ENCODE measurements at places on chromosomes 1 and 21. TPM values are rescaled to one million over a fixed set of nuclear protein-coding genes. Genes with fewer than 3 reads are reported as not detected.

DNA sequence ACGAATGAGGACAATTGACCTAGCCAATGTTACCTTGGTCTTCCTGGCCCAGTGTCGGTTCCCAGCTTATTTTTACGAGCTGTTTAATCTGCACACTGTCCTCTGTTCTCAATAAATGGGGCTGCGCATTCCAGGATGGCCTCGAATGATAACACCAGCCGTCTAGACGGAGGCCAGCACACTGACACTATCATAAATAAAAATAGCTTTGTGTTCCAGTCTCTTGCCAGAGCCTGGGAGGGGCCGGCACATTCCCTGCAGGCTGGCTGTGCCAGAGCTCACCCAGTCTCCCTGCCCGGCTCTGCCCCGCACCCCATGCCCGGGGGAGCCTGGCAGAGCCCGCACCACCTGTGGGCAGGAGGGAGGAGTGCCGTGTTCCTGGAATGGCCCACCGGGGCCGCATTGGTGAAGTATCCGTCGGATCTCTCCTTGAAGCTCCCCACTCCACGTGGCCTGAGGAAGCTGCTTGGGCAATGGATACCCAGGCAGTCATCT lies 92.1 kb downstream of the SPSB1 start:
- H3K4me3 ChIP-seq, result no peak overlapping the region
- H3K27ac ChIP-seq, result no peak overlapping the region
- H3K4me1 ChIP-seq, result peaks cover 3% of the 10 kb centered on the region
- H3K36me3 ChIP-seq, result no peaks in the 10 kb centered on the region

GRCh38 chr1:191869790-191870312 lies 288.4 kb upstream of the RGS18 start:
- no peaks in the 10 kb centered on the region for H3K27me3 ChIP-seq
- H3K36me3 ChIP-seq, result no peaks in the 10 kb centered on the region
- no peak overlapping the region for H3K4me3 ChIP-seq
- DNase-seq, result no peak
- no peak overlapping the region for H3K27ac ChIP-seq
- no peaks in the 10 kb centered on the region for H3K4me1 ChIP-seq

GRCh38 chr1:46150085-46150484 lies 17.7 kb upstream of the PIK3R3 start:
- H3K4me3 ChIP-seq, result no peak overlapping the region
- H3K36me3 ChIP-seq, result no peaks in the 10 kb centered on the region
- no peak for DNase-seq

- no peaks in the 10 kb centered on the region for H3K4me1 ChIP-seq
- DNase-seq, result no peak
- peaks cover 6% of the 10 kb centered on the region for H3K27me3 ChIP-seq
- no peak overlapping the region for H3K27ac ChIP-seq
Observed at GRCh38 chr1:183058851-183059502, 35.8 kb downstream of the LAMC1 start.

- H3K4me1 ChIP-seq, result no peaks in the 10 kb centered on the region
- no peak for DNase-seq
- no peak overlapping the region for H3K4me3 ChIP-seq
- no peaks in the 10 kb centered on the region for H3K27me3 ChIP-seq
- no peak overlapping the region for H3K27ac ChIP-seq
Observed at GRCh38 chr1:245786948-245787347, 632.2 kb downstream of the KIF26B start.

DNA sequence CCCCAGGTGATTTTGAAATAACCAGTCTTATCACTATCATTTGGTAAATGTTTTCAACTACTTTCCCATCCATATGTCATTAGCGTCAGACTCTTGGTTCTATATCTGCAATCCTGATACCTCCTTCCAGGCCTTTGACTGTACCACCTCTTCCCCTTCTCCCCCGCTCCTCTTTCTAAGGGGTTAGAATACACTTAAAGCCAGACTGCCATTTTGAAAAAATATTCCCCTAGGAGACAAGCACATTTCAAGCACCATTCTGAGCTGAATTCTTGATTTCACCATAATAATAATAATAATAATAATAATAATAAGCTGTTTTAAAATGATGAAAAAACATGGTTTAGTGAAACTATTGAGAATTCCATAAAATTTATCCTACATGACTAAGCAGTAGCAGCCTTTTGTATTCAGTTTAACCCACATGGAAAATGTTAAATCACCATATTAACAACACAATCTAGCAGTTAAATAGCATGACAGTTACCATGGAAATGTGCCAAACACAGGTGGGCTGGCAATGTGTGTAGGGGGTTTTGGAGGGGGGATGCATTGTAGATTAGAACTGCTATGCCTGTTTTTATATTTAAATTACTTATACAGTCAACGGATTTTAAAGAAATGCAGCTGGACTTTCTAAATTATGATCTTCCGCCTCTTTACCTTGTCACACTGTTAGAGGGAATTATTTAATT lies 480.2 kb upstream of the DEPDC1 start:
- no peaks in the 10 kb centered on the region for H3K27me3 ChIP-seq
- H3K4me1 ChIP-seq, result no peaks in the 10 kb centered on the region
- no peaks in the 10 kb centered on the region for H3K36me3 ChIP-seq
- no peak for DNase-seq
- no peak overlapping the region for H3K27ac ChIP-seq
- no peak overlapping the region for H3K4me3 ChIP-seq

- peaks cover 19% of the 10 kb centered on the region for H3K27me3 ChIP-seq
- no peak overlapping the region for H3K27ac ChIP-seq
- no peaks in the 10 kb centered on the region for H3K36me3 ChIP-seq
- no peaks in the 10 kb centered on the region for H3K4me1 ChIP-seq
- no peak for DNase-seq
Observed at GRCh38 chr1:192462616-192463015, 113.0 kb upstream of the RGS1 start.

DNA sequence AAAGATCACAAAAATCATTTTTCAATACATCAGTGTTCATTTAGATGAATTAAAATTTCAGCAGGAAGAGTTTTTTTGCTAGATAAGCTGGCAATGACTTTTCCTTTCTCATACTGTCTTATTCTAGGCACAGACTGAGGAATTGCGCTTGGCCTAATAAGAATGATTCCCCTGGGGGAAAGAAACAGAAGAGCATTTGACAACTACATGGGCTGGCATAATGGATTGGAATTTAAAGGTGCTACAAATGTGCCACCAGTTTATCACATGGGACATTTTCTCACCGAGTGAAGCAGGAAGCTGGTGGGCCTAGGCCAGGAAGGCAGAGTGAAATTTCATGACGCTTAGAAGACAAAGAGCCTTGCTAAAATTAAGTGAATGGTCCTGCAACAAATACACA lies 39.3 kb downstream of the CDKN2C start:
- no peaks in the 10 kb centered on the region for H3K4me1 ChIP-seq
- DNase-seq, result no peak
- H3K27me3 ChIP-seq, result peaks cover 4% of the 10 kb centered on the region
- peaks cover 4% of the 10 kb centered on the region for H3K36me3 ChIP-seq
- H3K27ac ChIP-seq, result no peak overlapping the region
- no peak overlapping the region for H3K4me3 ChIP-seq

DNA sequence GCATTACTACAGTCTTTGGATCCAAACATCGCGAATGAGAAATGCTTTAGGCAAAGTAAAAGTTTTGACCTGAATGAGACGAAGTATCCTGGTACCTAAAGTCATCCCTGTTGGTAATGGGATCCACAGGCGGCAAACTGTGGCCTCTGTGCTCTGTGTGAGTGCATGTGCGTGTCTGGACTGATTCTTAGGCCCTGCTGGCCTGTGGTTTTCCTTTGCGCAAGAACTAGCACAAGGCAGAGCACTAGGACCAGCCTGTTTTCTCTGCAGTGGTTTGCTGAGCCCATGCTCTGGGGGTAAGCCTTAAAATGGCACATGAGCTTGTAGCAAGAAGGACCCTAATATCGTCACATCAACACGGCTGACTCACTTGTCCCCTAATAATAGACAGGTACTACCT lies 251.2 kb downstream of the DSCAM start:
- no peak for DNase-seq
- no peak overlapping the region for H3K4me3 ChIP-seq
- H3K27me3 ChIP-seq, result no peaks in the 10 kb centered on the region

DNA sequence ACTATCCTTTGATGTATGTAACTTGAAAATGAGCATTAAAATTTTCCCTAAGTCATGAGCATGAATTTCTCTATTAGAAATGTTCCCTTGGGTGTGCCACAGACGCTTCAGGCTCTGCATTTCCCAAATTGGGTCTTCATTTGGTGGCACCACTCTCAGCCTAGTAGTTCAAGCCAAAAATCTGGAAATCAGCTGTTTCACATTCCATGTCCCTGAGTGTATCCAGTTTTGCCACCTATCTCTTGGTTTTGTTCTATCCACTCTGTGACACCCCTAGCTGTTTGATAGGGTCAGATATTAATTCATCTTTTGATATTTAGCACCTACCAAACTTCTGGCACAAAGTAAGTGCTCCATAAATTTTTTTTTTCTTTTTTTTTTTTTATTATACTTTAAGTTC lies 89.5 kb upstream of the DPH5 start:
- H3K4me3 ChIP-seq, result no peak overlapping the region
- H3K27me3 ChIP-seq, result no peaks in the 10 kb centered on the region
- H3K27ac ChIP-seq, result no peak overlapping the region
- DNase-seq, result no peak
- H3K4me1 ChIP-seq, result peaks cover 62% of the 10 kb centered on the region

DNA sequence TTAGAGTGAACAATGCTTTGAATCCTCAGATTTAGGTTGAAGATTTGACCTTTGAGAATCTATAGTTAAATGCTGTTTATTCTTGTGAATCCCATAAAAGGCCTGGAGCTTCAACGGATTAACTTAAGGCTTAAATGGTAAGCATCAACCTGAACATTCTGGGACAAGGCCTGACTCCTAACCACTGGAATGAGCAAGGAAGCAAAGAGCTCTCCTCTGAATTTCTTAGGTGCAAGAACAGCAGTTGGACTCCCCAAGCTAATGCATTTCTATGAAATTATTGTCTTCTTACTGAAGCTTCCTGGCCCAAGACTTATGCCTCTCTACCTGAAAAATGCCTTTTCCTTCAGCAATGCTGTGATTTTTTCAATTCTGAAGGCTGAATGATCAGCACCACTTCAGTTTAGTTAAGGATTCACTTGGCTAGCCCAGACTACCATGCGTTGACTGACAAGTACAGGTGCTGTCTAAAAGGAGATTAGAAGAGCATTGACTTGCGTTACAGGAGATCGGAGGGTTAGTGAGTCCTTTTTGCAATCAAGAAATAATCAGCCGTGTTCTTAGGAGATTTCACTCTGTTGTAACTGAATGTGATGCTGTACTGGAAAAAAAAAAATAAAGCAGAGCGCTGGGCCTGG lies 178.5 kb downstream of the ZC3H11B start:
- H3K36me3 ChIP-seq, result no peaks in the 10 kb centered on the region
- H3K4me1 ChIP-seq, result no peaks in the 10 kb centered on the region
- H3K27ac ChIP-seq, result no peak overlapping the region
- no peak overlapping the region for H3K4me3 ChIP-seq
- no peak for DNase-seq

- peak within 1 kb of the TSS; percentile 86 for H3K4me3 ChIP-seq
- peaks cover 36% of the 10 kb centered on the region for H3K36me3 ChIP-seq
- H3K27ac ChIP-seq, result peak within 1 kb of the TSS; percentile 99
- H3K27me3 ChIP-seq, result no peaks in the 10 kb centered on the region
- DNase-seq, result peak; percentile 90
- H3K4me1 ChIP-seq, result peaks cover 70% of the 10 kb centered on the region
Observed at GRCh38 chr1:31938184-31938975, at the start of gene PTP4A2. Gene PTP4A2, minus strand, starts transcription at chr1:31938368. Its CDS starts 19,303 bp downstream, at chr1:31919065.

DNA sequence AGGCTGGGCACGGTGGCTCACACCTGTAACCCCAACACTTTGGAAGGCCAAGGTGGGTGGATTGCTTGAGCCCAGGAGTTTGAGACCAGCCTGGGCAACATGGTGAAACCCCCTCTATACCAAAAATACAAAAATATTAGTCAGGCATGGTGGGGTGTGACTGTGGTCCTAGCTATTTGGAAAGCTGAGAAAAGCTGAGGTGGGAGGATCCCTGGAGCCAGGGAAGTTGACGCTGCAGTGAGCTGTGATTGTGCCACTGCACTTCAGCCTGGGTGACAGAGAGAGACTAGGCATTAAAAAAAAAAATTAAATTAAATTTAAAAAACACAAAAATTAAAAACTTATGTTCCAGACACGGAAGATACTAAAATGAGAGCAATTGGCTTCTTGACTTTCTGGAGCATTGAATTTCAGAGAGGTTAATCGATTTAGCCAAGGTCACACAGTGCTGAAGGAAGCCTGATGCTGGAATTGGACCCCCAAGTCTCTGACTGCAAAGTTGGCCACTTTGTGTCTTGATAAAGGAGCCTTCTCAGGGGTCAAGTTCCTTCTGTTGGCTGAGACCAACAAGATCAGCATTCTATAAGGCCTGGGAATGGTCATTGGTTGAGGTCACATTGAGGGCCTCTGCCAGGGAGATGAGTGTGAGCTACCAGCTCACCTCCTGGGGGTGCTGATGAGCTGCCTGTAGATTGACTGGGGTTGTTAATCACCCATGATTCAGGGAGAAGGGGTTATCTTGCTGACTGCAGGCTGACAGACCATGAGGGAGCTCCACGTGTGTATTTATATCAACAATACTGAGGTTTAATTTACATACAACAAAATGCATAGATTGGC lies 54.3 kb downstream of the RPS6KA1 start:
- peaks cover 24% of the 10 kb centered on the region for H3K4me1 ChIP-seq
- H3K36me3 ChIP-seq, result no peaks in the 10 kb centered on the region
- no peak for DNase-seq
- H3K27ac ChIP-seq, result no peak overlapping the region
- no peaks in the 10 kb centered on the region for H3K27me3 ChIP-seq

GRCh38 chr1:46197560-46197963 lies 672 bp downstream of the POMGNT1 start:
- H3K36me3 ChIP-seq, result peaks cover 3% of the 10 kb centered on the region
- no peaks in the 10 kb centered on the region for H3K27me3 ChIP-seq
- peak overlapping the region; percentile 81 for H3K4me3 ChIP-seq
- DNase-seq, result no peak
- H3K27ac ChIP-seq, result peak overlapping the region; percentile 80

GRCh38 chr1:5727871-5728643 lies 264.2 kb downstream of the NPHP4 start:
- H3K27ac ChIP-seq, result no peak overlapping the region
- no peak for DNase-seq
- H3K36me3 ChIP-seq, result no peaks in the 10 kb centered on the region
- no peaks in the 10 kb centered on the region for H3K27me3 ChIP-seq

GRCh38 chr21:38269576-38269936 lies 12.8 kb downstream of the KCNJ15 start:
- no peaks in the 10 kb centered on the region for H3K4me1 ChIP-seq
- H3K27me3 ChIP-seq, result no peaks in the 10 kb centered on the region
- no peak overlapping the region for H3K27ac ChIP-seq
- H3K4me3 ChIP-seq, result no peak overlapping the region

The SLC2A1 gene
- 123 TPM for total RNA-seq

The RGS18 gene
- total RNA-seq, result 0.40 TPM

The SPATA21 gene
- not detected for total RNA-seq

The LCE3E gene
- total RNA-seq, result not detected

The KCNH1 gene
- total RNA-seq, result not detected

The B3GALT5 gene
- not detected for total RNA-seq

The NOL9 gene
- 39.8 TPM for total RNA-seq

The RHD gene
- total RNA-seq, result not detected

The TSPEAR gene
- not detected for total RNA-seq

The TMEM200B gene
- not detected for total RNA-seq

The MSH4 gene
- total RNA-seq, result 0.34 TPM

The ABCG1 gene
- 6.7 TPM for total RNA-seq
